ENCODE measurements at places on chromosomes 5 and 9. TPM values are rescaled to one million over a fixed set of nuclear protein-coding genes. Genes with fewer than 3 reads are reported as not detected.

The C5orf58 gene
- polyA plus RNA-seq = not detected

The RUSC2 gene
- polyA plus RNA-seq = 43.3 TPM

The ADGRD2 gene
- polyA plus RNA-seq = not detected

The IRX2 gene
- 2.7 TPM for polyA plus RNA-seq

The SAP30L gene
- 26.3 TPM for polyA plus RNA-seq

The PCDHB8 gene
- polyA plus RNA-seq = 0.17 TPM

The STING1 gene
- polyA plus RNA-seq = 194 TPM

The IL31RA gene
- 0.07 TPM for polyA plus RNA-seq

The NUTM2G gene
- not detected for polyA plus RNA-seq

The SHISAL2B gene
- not detected for polyA plus RNA-seq

- DNase-seq = no peak
Measured at GRCh38 chr5:142685418-142686209, at the start of gene FGF1. Gene FGF1, minus strand, starts transcription at chr5:142686090. Its CDS starts 71,963 bp downstream, at chr5:142614127.

- no peak for DNase-seq
Measured at GRCh38 chr5:95035891-95036685, 248.8 kb downstream of the MCTP1 start.

GRCh38 chr5:171989946-171990712 lies 16.3 kb downstream of the FBXW11 start:
- no peak for DNase-seq

DNA sequence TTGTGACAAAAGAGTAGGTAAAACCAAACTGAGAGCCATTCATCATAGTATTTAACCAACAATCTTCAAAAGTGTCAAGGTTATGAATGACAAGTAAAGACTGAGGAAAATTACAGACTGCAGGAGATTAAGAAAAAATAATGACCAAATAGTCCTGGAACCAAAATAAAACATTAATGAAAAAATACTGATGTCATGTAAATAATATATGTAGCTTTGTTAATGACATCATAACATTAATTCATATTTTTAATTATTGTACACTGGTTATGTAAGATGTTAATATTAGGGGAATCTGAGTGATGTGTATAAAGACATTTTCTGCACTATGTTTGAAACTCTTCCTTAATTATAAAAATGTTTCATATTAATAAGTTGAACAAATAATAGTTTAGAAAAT lies 436.7 kb downstream of the CYLC2 start:
- DNase-seq = no peak

DNA sequence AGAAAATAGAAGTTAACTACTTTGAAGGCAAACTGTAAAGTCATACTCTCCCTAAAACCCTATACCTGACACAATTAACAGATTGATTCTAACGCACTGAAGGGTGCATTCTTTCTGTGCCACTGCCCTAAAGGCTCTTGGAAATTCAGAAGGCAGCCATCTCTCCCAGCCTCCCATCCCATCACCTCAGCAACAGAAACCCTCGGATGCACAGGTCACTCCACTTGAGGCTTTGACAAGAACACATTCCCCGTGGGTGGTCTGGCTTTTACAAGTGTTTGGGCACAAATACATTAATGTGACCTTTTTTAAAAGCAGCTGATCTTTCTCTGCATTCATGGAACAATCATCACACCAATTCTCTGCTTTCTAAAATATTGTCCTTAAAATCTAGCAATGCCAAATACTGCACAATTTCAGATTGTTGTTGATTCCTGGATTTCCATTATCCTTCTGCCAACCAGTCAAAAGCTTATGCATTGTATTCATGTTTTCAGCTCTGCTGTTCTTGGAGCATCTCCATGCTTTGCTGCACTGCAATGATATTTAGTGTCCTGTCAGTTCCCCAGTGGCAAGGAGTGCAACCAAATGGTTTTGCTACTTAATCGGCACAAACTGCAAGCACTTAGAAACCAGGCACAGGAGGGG lies 175.6 kb downstream of the TMEM161B start:
- DNase-seq = no peak

DNA sequence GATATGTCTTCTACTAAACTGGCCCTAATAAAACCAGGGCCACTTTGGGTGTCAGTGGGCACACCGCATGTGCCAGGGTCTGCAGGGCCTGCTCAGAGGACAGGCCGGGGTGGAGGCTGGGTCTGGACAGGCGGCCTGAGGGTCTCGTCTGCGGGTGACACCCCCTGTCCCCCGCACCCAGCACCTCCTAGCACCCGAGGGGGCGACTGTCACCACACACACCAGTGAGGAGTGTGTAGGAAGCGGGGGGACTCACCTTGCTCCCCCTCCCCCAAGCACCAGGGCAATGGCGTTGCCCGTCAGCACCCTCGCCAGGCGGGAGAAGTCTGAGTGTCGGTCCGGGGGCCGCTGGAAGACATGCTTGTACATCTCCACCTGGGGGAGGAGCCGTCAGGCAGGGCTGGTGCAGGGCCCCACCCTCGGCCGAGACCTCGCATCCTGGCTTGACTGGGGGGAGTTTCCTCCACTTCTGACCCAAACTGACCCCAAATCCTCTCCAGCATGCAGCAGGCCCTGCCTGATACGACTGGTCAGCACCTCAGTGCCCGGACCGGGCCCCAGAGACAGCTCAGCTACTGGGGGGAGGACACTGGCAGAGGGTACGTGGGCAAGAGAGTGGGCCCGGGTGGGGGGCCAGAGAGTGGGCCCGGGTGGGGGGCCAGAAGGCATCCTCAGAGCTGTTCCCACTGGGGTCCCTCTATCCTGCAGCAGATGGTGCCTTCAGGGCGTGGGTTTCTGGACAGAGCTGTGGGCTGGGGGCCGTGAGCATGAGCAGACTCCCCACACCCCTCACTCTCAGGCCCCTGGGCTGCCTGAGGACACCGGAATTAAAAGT lies 18.9 kb upstream of the NSMF start:
- DNase-seq = no peak

DNA sequence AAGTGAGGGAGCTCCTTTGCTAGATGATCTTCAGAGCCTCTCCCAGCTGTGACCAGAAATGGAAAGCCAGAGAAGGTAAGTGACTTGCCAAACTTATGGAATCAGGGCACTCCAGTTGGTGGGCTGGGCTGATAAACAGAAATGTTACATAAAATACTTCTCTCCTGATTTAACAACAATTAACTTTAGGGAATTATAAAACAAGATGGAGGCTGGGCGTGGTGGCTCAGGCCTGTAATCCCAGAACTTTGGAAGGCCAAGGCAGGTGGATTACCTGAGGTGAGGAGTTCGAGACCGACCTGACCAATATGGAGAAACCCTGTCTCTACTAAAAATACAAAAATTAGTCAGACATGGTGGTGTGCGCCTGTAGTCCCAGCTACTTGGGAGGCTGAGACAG lies 899 bp upstream of the MED10 start:
- DNase-seq = no peak

DNA sequence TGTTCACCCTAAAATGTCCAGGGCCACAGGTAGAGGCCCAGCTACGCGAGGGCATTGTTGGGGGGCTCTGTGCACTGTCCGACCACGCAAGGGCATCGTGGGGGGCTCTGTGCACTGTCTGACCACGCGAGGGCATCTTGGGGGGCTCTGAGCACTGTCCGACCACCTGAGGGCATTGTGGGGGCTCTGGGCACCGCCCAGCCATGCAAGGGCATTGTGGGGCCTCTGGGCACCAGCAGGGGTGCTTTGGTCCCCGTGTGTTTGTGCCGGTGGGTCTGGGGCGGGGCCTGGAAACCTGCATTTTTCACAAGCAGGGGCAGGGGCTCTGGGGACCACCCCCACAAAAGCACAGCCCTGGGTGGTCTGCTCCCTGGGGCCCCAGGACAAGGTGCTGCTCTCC lies 41.5 kb upstream of the RXRA start:
- no peak for DNase-seq

- DNase-seq = no peak
Measured at GRCh38 chr9:30575691-30576090, 1808.8 kb upstream of the ACO1 start.

- DNase-seq = no peak
Measured at GRCh38 chr9:27150746-27151406, 41.9 kb downstream of the TEK start.

- DNase-seq = no peak
Measured at GRCh38 chr9:90000925-90001324, 396.1 kb downstream of the GADD45G start.

- DNase-seq = no peak
Measured at GRCh38 chr5:106154280-106154716, 1516.4 kb downstream of the EFNA5 start.

- no peak for DNase-seq
Measured at GRCh38 chr5:78355561-78355960, 4.9 kb upstream of the SCAMP1 start.

DNA sequence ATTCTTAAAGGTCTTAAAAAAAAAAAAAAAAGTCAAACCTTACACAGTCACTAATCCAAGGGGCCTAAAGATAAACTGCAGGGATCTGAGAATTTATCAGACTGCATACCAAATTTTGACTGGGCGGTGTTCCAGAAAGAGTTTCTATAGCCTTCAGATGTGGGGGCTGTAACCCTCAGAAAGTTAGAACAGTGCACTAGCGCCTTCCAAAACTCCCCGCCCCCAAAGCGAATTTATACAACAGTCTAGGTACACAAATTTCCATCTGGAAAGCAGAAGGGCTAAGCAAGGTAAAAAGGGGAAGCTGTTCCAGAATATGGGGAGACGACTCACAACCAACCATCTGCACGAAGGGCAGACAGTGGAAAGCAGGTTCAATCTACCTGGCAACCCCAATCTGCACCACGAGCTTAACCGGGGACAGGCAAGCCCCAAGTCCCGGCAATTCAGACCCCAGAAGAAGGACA lies 813 bp downstream of the ERMP1 start:
- DNase-seq = no peak

GRCh38 chr9:132006677-132007370 lies 72.8 kb downstream of the MED27 start:
- no peak for DNase-seq

DNA sequence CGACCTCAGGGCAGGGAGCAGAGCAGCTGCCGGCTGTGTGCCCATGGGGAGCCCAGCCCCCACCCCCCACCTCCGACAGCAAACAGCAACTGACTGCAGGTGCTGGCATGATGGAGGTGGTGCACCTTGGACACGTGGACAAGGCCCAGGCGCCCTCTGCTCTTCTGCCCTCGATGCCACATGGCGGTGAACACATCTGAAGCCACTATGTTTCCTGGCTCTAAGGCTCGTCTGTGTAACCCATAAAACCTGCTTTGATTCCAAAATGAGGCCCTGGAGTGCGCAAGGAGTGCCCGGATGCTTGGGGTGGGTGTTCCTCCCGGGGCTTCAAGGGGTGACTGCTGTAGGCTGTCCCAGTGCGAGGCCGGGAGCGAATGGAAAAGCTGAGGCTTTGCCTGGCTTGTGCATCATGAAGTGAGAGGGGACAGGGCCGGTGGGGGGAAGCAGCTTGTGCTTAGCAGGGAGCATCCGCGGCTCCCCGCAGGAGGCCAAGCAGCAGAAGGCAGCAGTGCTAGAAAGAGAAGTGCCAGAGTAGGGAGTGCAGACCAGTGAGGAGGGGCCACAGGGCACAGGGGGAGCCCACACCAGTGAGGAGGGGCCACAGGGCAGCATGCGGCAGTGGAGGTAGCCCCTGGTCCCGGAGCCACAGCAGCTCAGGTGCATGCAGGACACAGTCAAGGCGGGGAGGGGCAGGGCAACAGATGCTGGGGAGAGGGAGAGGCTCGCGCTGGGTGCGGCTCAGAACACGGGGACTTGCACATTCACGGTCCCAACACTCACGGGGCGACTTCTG lies 30.0 kb downstream of the NKD2 start:
- DNase-seq = no peak

- DNase-seq = no peak
Measured at GRCh38 chr9:16406526-16407225, 463.8 kb downstream of the BNC2 start.

DNA sequence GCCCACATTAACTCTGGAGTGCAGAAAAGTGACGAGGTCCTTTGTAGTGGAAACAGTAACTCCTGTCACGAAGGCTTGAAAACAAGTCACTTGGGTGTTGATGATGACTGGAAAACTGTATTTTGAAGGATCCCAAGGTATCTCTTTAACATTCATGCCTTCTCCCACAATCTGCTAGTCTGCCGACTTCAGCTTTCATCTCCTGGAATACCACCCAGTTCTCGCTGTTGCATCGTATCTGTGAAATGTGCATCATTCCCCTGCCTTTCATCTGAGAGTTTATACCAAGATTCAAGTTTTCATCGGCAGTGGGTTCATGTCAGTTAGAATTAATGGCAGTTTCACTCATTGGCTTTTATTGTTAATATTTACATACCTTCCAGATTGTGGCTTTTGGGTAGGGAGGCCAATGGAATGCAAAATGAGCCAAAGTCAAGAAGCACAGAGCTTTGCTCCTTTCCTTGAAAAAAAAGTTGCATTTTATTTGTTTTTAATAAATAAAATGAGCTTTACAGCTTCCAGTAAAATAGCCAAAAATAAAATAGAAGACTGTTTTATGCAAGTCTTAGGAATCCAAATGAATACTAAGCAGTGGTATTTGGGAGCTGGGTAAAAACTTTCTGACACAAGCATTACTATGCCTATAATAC lies 575.2 kb upstream of the WWC1 start:
- peak; percentile 83 for DNase-seq

GRCh38 chr5:173920024-173920753 lies 32.0 kb downstream of the CPEB4 start:
- no peak for DNase-seq

GRCh38 chr9:114614373-114614772 lies 3.3 kb downstream of the TMEM268 start:
- DNase-seq = no peak

DNA sequence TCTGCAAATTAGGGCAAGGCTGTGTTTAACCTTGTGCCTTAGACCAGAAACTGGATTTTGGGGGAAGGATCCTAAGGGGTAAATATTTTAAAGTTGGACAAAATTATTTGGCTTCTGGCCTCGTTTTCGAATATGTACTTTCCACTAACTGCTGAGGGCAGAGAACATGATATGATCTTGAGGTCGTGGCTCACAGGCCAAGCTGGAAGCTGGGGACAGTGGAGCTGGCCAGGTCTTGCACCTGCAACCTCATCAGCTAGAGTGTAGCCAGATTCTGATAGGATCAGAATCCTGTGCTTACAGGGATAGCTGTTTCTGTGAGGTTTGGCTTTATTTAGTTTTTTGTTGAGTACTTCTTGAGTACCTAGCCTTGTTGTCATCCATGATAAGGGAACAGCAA lies 24.9 kb downstream of the MAN2A1 start:
- no peak for DNase-seq

- DNase-seq = no peak
Measured at GRCh38 chr9:68505681-68506409, 34.8 kb downstream of the TMEM252 start.

DNA sequence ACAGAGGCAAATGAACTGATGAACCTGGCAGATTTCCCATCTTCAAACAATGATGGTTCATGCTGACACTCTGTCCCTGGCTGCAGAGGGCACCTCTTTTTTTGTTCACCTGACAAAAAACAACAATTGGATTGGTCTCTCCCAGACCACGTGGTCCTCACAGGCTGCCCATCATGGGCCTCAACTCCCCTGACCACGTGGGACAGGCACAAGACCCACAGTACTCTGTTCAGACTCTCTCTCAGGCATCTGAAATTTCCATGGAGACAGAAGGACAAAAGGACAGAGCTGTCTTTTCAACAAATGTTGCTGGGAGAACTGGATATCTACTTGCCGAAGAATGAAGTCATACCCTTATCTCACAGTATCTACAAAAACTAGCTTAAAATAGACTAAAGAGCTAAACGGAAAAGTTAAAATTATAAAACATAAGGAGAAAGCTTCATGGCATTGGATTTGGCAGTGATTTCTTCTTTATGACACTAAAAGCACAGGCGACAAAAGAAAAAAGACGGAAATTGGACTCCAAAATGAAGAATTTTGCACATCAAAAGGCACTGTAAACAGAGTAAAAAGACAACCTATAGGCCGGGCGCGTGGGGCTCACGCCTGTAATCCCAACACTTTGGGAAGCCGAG lies 12.2 kb upstream of the DRD1 start:
- DNase-seq = no peak

- DNase-seq = no peak
Measured at GRCh38 chr5:111004291-111004690, 67.2 kb upstream of the TSLP start.
